ENCODE measurements at places on chromosomes 11 and 22. TPM values are rescaled to one million over a fixed set of nuclear protein-coding genes. Genes with fewer than 3 reads are reported as not detected.

DNA sequence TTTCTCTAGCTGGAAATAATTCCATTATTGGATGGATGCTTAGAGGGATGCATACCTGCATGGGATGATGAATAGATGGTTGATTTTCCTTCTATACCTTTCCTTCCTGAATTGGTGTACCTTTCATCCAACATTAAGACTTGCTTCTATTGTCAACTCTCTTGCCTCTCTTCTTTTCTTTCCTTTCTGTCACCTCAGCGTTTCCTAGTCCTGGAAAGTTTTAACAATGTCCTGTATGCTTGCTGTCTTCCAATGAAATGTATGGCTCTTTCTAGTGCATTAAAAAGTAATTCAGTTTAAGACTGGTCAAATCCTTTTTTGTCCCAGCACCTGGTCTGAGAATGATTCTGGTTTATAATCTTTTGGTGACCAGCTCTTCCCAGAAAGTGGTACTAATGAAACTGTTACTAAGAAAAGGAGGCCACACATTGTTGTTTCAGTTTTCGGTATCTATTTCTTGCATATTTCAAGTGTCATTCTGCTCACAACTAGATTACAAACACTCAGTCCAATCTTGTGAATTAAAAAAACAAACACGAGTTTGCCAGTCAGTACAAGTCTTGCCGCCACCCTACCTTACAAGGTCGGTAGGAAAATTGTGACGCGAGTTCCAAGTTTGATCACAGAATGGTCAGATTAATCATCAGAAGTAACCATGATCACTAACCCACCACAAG, 8.0 kb downstream of the POU2AF1 start:
- no peak for DNase-seq

GRCh38 chr11:23688835-23689234, 808.0 kb upstream of the LUZP2 start:
- no peak for DNase-seq

The KLHL35 gene
- total RNA-seq: not detected

DNA sequence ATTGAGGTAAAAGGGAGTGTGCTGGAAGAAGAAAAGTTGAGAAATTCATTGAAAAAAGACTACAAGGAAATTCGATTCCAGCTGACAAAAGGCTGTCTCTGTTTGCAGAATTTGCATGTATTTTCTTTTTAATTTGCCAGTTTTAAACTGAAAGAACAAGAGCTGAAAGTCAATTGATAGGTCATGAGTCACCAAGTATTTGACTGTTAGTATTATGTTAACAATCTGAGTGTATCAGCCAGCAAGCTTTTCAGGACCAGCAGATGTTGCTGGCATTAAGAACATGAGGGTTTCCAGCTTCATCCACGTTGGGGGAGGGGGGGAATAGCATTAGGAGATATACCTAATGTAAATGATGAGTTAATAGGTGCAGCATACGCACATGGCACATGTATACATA, 726.7 kb downstream of the METTL15 start:
- no peak for DNase-seq

DNA sequence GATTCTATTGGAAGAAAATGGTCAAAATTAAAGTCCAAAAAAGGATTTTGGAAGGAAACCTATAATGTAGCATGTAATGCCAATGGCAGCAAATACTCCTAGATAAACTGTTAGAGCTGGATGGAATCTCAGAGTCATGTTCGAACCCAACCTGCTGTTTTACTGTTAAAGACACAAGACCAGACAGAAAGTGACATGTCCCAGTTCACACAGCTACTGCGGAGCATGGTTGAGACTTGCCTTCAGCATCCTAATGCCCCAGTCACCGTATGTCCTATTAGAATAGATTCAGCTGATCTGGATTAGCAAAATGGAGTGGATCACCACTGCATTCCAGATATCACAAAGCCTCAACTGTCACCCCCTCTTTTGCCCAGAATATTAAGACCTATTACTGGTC, 14.9 kb downstream of the PISD start:
- no peak for DNase-seq

The SERPING1 gene
- not detected for total RNA-seq

The APOBEC3B gene
- 31.1 TPM for total RNA-seq
